ENCODE measurements at places on chromosomes 12 and 14.

DNA sequence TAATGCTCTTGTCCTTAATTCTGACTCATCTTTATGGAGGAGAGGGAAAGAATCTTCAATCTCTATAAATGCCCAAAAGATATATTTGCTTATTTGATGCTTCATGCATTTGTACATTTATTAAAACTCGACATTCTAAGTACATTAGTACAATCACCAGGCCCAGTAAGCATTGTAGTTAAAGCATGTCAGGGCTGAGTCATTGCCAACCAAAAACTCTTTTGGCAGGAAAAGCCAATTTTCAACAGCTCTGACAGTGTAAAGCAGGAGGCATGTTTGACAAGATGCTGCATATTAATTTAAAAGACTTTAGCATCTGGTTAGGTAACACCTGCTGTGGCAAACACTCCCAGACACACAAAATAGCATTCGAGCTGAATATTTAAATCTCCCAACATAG, 290.9 kb downstream of the PPFIA2 start:
- DNase-seq: peak; percentile 41
- no peak overlapping the region for H3K27ac ChIP-seq
- H3K36me3 ChIP-seq: no peaks in the 10 kb centered on the region
- no peak overlapping the region for H3K4me3 ChIP-seq
- peaks cover 24% of the 10 kb centered on the region for H3K4me1 ChIP-seq

GRCh38 chr14:71206123-71206522, 298.9 kb downstream of the PCNX1 start:
- H3K36me3 ChIP-seq: no peaks in the 10 kb centered on the region
- H3K27me3 ChIP-seq: peaks cover 3% of the 10 kb centered on the region
- H3K27ac ChIP-seq: no peak overlapping the region
- DNase-seq: no peak

DNA sequence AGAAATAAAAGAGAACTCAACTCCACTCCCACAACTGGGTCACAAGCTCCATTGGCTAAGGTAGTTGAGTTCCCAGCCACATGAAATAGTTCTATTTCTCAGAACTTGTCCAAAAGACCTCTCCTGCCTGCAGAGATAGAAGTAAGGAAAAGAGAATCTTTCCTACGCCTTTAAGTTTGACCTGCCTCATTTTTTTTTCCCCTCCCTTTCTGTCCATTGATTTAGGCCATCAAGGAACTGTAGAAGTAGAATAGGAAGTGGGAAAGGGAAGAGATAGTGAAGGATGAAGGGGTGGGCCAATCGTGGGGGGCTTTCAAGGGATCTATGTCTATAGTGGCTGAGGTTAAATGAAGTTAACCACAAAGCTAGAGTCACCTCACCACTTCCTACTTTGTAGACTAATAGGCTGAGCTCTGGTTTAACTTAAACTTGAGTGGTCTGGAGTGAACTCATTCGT, 13.9 kb upstream of the NUDT4 start:
- peaks cover 12% of the 10 kb centered on the region for H3K4me1 ChIP-seq
- no peak overlapping the region for H3K4me3 ChIP-seq
- H3K27me3 ChIP-seq: no peaks in the 10 kb centered on the region
- DNase-seq: no peak

GRCh38 chr12:56462565-56462964, 5.8 kb upstream of the SPRYD4 start:
- no peak overlapping the region for H3K27ac ChIP-seq
- no peak for DNase-seq
- H3K36me3 ChIP-seq: no peaks in the 10 kb centered on the region
- H3K4me3 ChIP-seq: no peak overlapping the region
- H3K27me3 ChIP-seq: no peaks in the 10 kb centered on the region

GRCh38 chr14:21024585-21025370, at the start of gene NDRG2:
Gene NDRG2, minus strand, starts transcription at chr14:21025061. Its CDS starts 1,746 bp downstream, at chr14:21023315.
- H3K27me3 ChIP-seq: no peaks in the 10 kb centered on the region
- H3K36me3 ChIP-seq: peaks cover 10% of the 10 kb centered on the region
- peak within 1 kb of the TSS; percentile 65 for H3K4me3 ChIP-seq
- DNase-seq: peak; percentile 75

DNA sequence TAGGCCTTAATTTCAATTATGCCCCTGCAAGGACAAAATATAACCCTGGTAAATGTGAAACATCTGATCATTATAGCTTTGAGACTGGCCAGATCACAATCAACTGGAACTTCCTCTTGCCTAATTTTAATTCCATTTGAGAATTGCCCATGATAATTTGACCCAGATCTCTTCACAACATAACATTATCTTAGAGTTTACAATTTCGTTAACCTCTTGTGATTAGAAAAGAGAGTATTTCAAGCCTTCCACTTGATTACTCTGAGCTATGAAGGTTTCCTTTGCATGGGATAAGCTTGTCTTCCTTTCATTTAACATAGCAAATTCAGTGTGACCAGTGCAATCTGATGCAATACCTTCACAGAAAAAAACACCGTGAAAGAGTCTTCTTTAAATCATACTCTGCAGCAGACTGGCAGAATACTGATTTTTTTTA, 143.6 kb downstream of the DUSP6 start:
- no peaks in the 10 kb centered on the region for H3K36me3 ChIP-seq
- H3K4me1 ChIP-seq: peaks cover 26% of the 10 kb centered on the region
- H3K27me3 ChIP-seq: no peaks in the 10 kb centered on the region
- DNase-seq: no peak
- H3K27ac ChIP-seq: peak overlapping the region; percentile 2
